ENCODE measurements at places on chromosomes 12 and 14.
A peak's percentile ranks its signal among the peaks of the same experiment; 100 is the strongest.

DNA sequence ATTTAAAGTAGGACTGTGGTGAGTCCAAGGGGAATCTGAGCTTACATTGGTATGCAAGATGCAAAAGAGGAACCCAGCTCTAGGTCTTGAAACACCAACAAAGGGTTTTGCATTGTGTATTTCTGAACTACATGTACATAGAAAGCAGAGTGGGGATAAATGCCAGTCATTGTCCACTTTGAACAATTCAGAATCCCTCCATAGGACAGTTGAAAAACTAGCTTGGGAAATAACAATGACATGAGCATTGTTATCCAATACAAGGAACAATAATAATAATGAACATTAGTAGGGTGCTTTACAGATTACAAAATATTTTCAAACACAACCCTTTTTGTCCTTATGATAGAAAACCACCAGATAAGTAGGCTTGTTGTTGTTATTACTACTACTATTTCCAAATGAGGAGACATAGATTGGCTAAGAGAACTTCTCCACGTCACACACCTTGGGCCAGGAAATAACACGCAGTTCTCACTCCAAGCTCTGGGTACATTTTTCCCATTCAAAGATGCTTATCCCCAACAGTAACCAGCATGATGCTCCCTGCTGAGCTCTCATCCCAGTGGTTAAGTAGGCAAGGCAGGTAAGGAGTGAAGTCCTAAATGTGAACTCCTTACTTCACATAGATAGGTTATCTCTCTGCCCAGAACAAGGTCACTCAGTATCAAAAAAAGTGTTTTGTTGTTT, 51.7 kb upstream of the RASSF8 start:
- DNase-seq: no peak

DNA sequence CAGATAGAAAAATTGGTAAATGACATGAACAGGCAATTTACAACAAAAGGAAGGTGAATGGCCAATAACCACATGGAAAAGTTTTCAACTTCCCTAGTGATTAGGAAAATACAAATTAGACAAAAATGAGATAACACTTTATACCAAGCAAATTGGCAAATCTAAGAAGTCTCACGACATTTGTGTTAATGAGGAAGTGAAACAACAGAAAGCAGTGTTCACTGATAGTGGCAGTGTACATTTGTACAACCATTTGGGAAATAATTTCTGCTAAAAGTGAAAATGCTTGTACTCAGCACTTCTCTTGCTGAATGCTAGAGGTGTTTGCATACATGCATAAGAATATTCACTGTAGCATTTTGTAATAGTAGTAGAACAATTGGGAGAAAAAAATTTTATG, 126.6 kb downstream of the LLPH start:
- peak; percentile 14 for DNase-seq

GRCh38 chr12:111192647-111193046, 176.2 kb downstream of the PHETA1 start:
- no peak for DNase-seq

DNA sequence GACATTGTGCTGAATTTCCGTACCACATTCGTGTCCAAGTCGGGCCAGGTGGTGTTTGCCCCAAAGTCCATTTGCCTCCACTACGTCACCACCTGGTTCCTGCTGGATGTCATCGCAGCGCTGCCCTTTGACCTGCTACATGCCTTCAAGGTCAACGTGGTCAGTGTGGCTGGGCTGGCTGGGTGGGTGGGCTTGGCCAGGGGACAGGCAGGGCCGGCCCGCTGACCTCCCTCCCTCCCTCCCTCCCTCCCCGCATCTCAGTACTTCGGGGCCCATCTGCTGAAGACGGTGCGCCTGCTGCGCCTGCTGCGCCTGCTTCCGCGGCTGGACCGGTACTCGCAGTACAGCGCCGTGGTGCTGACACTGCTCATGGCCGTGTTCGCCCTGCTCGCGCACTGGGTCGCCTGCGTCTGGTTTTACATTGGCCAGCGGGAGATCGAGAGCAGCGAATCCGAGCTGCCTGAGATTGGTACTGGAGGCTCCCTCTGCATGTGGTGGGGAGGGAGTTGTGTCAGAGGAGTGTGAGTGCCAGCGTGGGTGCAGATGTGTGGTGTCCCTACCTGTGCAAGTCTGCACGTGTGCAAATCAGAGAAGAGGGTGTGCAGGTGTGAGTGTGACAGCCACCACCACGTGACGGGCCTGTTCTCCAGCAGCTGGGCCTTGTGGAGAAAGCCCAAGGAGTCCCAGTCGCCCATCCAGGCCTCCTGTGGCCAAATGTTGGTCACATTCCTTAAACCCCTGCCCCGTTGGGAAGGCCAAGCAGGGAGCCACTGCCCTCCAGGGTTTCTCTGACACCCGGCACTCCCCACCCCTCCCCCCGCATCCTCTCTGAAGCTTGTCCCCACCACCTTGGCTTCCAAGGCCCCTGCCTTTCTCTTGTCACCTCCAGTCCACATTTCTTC, 5.3 kb downstream of the KCNH3 start:
- no peak for DNase-seq

GRCh38 chr12:673849-674248, 10.6 kb upstream of the NINJ2 start:
- DNase-seq: no peak

- DNase-seq: no peak
Measured at GRCh38 chr12:29145372-29146170, 3.5 kb upstream of the FAR2 start.

DNA sequence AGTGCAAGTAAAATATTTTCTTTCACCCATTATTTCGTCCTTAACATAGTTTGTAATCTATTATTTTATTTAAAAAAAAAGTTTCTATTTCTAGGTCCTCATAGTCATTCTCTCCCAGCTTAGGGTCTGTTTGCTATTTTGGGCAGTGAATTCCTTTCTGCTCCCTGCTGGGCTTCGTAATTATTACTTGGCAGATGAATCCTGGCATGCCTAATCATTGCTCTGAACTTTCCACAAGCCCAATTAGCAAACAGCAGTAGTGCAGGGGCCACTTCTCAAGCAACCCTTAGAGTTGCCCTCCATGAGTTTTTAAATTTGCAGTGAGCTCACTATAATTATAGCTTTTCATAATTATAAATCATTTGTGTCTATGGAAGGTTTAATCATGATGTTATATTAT, 1378.3 kb upstream of the SEL1L start:
- DNase-seq: no peak

DNA sequence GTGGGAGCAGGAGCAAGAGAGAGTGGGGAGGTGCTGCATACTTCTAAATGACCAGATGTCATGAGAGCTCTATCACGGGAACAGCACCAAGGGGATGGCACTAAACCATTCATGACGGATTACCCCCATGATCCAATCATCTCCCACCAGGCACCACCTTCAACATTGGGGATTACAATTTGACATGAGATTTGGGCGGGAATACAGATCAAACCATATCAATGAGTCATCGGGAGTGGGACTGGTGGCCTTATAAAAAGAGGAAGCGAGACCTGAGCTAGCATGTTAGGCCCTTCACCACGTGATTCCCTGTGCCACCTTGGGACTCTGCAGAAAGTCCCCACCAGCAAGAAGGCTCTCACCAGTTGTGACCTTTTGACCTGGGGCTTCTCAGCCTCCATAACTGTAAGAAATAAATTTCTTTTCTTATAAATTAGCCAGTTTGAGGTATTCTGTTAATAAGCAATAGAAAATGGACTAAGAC, 28.7 kb downstream of the COX8C start:
- peak; percentile 39 for DNase-seq

DNA sequence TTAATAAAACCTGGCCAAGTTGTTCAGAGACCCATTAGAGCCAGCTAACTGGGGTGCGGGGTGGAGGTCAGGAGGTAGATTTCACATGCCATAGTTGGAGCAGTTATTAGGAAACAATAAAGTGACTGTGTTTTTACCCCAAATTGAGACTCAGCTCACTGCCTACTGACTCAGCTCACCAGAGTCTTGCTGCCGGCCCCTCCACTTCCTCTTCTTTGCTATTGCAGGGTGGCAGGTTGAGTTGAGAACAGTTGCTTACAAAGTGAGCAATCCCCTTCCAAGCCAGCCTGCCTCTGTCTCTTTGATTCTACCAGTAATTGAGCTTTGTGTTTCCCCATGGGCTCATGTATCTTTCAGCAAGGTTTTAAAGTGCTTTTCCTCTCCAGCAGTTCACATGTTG, 12.9 kb downstream of the ST8SIA1 start:
- DNase-seq: no peak

GRCh38 chr12:50842637-50843493, at the start of gene TMPRSS12:
Gene TMPRSS12 (plus strand): TSS chr12:50842926. CDS start chr12:50842965, 39 bp downstream.
- DNase-seq: no peak

- DNase-seq: no peak
Measured at GRCh38 chr14:27389402-27389801, 791.6 kb upstream of the NOVA1 start.

DNA sequence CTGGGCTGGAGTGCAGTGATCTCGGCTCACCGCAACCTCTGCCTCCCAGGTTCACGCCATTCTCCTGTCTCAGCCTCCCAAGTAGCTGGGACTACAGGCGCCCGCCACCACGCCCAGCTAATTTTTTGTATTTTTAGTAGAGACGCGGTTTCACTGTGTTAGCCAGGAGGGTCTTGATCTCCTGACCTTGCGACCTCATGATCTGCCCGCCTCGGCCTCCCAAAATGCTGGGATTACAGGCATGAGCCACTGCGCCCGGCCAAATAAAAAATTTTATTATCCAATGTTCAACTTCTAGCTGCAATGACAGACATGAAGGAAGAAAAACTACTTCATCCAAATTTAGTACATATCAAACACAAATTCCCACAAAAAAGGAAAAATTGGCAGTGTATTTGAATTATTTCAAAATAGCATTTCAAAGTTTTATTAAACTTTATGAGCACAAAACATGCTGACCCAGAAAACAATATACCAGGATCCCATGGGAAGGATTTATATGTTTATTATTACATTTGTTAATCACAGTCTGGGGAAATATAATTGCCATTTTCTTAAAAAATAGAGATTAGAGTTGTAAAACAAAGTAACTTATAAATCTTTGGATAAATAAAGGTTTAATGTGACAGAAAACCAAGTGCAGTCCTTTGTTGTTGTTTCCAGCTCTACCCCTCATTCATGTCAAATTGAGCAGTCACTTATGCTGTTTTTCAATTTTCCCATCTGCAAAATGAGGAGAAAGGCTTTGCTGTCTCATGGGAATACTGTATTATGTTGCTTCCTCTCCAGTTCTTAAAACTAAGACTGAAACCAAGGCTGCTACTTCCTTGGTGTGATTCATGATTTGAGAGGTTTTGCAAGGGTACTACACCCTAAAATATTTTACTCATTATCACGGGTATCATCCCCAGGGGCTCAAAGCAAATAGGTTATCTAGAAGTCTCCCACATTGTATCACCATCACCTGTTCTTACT, 155.2 kb upstream of the AVPR1A start:
- DNase-seq: no peak

GRCh38 chr14:71693381-71693780, 238.8 kb upstream of the RGS6 start:
- DNase-seq: no peak

- no peak for DNase-seq
Measured at GRCh38 chr12:11666131-11667050, 16.9 kb downstream of the ETV6 start.

DNA sequence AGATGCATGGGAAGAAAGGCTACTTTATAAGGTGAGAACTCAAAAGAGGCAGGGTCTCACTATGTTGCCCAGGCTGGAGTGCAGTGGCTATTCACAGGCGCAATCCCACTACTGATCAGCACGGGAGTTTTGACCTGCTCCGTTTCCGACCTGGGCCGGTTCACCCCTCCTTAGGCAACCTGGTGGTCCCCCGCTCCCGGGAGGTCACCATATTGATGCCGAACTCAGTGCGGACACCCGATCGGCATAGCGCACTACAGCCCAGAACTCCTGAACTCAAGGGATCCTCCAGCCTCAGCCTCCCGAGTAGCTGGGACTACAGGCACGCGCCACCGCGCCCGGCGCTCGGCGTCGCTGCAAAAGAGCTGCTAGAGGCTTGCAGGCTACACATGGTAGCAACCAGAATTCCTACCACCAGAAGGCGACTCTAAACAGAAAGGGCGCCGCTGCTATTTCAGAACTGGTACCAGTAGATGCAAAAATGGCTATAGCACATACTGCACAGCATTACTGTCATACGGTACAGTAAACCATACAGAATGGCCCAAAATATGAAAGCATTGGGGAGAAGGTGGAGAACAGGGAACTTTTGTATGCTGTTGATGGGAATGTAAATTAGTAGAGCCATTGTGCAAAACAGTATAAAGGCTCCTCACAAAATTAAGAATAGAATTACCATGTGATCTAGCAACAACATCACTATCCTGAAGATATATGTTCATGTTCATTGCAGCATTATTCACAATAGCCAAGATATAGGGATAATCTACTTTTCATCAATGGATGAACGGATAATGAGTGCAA, 1.2 kb upstream of the NEMF start:
- DNase-seq: peak; percentile 62

GRCh38 chr12:96186607-96187301, 7.4 kb upstream of the ELK3 start:
- DNase-seq: no peak

- DNase-seq: no peak
Measured at GRCh38 chr12:95787274-95787818, 3.2 kb downstream of the NTN4 start.

DNA sequence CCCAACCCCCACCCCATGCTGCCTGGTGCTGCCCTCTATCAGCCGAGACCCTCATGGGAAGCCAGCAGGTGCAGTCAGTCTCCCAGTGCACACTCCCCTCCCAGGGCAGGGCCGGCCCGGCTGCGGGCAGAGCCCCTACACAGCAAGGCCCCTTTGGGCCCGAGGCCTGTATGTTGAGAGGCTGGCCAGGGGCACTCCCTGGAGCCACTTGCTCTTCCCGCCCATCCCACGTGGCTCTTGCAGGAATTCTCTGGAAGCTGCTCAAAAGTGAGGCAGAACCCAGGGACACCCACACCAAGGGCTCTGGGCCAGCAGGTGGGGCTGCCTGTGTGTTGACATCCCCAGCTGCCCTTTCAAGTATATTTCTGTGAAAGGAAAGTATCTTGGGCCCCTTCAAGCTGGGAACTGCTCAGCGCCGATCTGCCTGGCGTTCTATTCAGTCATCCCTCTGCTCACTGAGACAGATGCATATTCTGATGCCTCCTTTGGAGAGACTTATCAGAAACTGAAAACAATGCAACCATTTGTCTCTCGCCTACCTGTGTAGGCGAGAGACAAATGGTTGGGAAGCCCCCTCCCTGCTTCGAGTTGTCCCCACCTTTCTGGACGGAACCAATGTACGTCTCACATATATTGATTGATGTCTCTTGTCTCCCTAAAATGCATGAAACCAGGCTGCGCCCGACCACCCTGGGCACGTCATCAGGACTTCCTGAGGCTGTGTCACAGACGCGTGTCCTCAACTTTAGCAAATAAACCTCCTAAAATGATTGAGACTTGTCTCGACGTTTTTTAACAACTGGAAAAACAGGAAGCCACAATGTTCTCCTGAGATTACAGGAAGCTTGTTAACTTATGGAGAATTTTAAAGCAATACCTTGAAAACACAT, 6.0 kb downstream of the GPR132 start:
- no peak for DNase-seq

- no peak for DNase-seq
Measured at GRCh38 chr12:64679487-64680001, 69.2 kb downstream of the RASSF3 start.
